ENCODE measurements at places on chromosomes 4 and X. TPM values are rescaled to one million over a fixed set of nuclear protein-coding genes. Genes with fewer than 3 reads are reported as not detected.

GRCh38 chr4:182873289-182873688 lies 43.9 kb downstream of the DCTD start:
- H3K4me1 ChIP-seq: no peaks in the 10 kb centered on the region
- H3K4me3 ChIP-seq: no peak overlapping the region

The IL2RG gene
- total RNA-seq: 323 TPM

The TRIM75 gene
- total RNA-seq: not detected

DNA sequence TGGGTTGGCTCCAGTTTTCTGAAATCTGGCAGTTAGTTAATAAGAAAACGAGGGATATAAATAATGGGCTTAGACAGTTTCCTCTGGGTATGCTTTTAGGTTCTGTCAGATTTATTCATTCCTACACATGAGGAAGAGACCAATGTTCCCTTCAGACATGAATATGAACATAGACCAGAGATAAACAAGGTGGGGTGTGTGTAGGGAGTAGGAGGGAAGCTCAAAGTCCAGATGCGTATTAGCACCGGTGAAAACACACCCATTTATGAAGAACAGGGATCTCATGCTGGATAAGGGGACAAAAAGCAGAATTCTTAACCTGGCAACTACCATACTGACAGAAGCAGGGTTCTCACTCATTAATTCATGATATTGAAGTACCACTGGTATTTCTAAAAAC lies 223.0 kb downstream of the SOWAHB start:
- no peak overlapping the region for H3K27ac ChIP-seq
- no peaks in the 10 kb centered on the region for H3K36me3 ChIP-seq
- no peak overlapping the region for H3K4me3 ChIP-seq
- H3K27me3 ChIP-seq: no peaks in the 10 kb centered on the region
- no peak for DNase-seq
- H3K4me1 ChIP-seq: no peaks in the 10 kb centered on the region

- H3K4me1 ChIP-seq: no peaks in the 10 kb centered on the region
- H3K36me3 ChIP-seq: peaks cover 4% of the 10 kb centered on the region
- no peak overlapping the region for H3K27ac ChIP-seq
- no peak overlapping the region for H3K4me3 ChIP-seq
- no peaks in the 10 kb centered on the region for H3K27me3 ChIP-seq
These were observed 9.0 kb downstream of the HMGB2 start for GRCh38 chr4:173325007-173325736.

GRCh38 chr4:30792601-30793000 lies 72.4 kb downstream of the PCDH7 start:
- no peak for DNase-seq
- H3K36me3 ChIP-seq: no peaks in the 10 kb centered on the region
- no peak overlapping the region for H3K27ac ChIP-seq
- H3K4me1 ChIP-seq: no peaks in the 10 kb centered on the region
- no peak overlapping the region for H3K4me3 ChIP-seq

All from CD8-positive, alpha-beta memory T cell (primary cell).